ENCODE measurements at places on chromosomes 11 and 22.
A peak's percentile ranks its signal among the peaks of the same experiment; 100 is the strongest.

DNA sequence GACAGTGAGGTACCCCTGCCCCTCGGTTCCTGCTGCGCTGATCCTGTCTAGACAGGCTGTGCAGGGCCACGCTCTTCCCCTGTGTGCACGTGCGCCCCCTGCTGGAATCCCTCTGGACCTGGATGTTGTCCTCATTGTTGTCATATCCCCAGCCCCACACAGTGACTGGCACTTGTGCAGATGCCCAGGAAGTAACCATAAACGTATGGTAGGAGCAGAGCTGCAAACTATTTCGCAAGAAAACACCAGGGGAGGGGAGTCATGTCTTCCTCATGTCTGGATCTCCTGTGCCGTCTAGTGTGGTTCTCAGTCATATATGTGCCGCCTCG, 114.7 kb downstream of the CRYBB2 start:
- DNase-seq: peak; percentile 1

GRCh38 chr11:96211436-96211835, 131.6 kb downstream of the MAML2 start:
- DNase-seq: no peak

- DNase-seq: no peak
Observed at GRCh38 chr11:114774599-114775361, 96.5 kb downstream of the NXPE2 start.

- no peak for DNase-seq
Observed at GRCh38 chr11:66651016-66651415, 12.5 kb downstream of the RBM4 start.

- DNase-seq: no peak
Observed at GRCh38 chr11:101436511-101437142, 147.2 kb downstream of the TRPC6 start.

DNA sequence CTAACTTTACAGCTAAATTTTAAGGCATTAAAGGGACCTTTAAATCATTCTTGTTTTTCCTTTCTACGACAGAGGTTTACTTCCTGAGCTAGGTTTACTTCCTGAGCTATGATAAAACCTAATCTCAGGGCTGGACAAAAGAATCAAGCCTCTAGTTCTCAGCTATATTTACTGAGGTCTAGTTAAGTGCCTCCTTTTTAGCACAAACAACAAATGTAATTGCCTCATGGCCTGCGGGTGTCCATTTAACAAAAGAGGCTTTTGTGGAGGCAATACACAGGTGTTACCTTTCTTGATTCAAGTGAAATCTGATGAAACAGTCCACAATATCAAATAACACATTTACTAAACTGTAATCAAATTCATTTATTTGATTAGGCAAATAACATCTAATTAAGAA, 67.3 kb downstream of the IMMP1L start:
- no peak for DNase-seq

GRCh38 chr11:134333312-134333711, 1.5 kb downstream of the GLB1L2 start:
- DNase-seq: no peak

DNA sequence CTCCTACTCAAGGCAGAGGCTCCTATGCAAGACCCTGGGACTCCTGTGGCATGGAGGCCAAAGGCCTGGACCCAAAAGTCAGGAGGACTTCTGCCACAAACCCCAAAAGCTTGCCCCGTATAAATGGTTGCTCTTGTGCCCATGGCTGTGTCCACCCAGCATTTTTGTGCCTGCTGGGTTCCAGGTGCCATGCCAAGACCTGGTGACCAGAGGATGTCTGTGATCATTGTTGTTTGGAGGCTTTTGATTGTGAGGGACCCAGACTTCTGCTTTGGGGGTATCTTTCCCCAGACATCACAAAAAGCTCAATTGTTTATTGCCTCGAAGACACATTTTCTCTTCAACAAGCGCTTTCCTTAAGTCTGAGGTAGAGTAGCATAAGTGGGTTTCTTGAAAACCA, 35.1 kb downstream of the C22orf31 start:
- DNase-seq: no peak

- no peak for DNase-seq
Observed at GRCh38 chr11:26287067-26287518, 44.8 kb upstream of the ANO3 start.

DNA sequence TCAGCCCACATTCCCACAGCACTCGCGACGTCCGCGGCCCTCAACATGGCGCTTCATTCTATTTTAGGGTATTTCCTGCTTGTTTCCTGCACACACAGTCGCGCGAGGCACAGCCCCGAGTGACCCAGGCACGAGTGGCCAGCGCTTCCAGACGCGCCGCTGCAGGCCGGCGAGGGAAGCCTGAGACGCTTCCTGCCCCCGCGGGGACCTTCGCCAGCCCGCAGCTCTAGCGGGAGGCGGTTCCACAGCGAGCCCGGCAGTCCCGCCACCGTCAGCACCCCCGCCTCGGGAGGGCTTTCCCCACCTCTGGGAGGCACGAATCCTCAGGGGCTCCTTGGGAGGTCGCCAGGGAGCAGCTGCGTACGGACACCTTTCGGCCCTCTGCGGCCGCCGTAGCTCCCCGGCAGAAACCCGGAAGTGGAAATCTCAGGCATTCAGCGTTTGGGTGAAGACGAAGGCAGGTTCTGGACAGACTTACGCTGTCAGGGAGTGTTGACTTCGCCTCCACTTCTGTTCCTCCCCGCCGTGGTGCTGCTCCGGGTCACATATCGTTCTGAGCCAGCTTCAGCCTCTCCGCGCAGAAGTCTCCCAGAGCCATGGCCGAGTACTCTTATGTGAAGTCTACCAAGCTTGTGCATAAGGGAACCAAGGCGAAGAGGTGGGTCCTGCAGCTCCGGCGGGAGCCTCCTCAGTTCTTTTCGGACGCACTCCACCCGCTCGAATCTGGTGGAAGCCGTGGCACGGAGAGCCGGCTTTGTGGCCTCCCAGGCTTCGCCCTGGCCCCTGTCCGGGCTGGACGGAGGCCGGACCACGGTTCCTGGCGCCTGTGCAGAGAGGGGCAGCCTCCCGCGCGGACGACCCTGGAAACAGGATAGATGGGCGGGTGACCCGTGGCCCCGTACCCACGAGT, 2925.9 kb upstream of the OR11H1 start:
- DNase-seq: no peak

- DNase-seq: no peak
Observed at GRCh38 chr11:131895865-131896264, 525.5 kb downstream of the NTM start.

- no peak for DNase-seq
Observed at GRCh38 chr22:26033071-26033470, 136.2 kb upstream of the SEZ6L start.

GRCh38 chr22:38655519-38656255, 505 bp downstream of the FAM227A start:
- DNase-seq: no peak

DNA sequence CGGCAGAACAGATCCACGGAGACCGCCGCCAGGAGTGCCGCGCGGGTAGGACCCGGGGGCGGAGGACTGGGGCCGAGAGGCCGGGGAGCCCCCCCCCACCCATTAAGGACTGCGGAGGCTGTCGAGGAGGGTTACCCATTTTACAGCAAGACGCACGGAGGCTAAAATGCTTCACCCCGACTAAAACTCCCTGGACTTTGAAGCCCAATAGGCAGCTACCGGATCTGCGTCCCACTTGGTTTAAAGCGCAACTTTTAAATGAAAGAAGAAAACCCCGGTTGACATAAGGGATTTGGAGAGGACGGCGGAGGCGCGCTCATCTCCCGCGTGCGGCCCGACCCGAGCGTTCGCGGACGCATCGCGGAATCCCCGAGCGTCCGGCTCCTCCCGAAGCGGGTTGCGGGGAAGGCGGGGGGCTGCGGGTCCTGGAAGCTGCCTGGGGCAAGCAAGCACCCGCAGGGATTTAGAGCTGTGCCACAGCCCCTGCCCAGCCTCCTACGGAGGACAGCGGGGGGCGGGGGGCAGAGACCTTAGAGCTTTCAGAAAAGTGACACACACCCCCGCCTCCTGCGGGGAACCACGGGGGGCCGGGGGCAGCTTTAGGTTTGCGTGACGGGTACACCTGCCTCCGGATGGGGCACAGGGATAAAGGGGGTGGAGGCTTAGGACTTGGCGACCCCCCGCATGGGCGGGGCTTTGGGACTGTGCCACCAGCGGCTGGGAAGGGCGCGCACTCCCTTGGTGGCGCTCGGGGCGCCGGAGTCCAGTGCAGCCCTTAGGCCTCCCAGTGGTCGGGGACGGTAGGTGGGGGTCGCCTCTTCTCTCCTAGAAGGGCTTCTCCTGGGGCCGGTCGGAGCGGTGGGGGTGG, 760 bp upstream of the CELSR1 start:
- DNase-seq: no peak

GRCh38 chr11:77090373-77091111, 12.1 kb upstream of the OMP start:
- no peak for DNase-seq

DNA sequence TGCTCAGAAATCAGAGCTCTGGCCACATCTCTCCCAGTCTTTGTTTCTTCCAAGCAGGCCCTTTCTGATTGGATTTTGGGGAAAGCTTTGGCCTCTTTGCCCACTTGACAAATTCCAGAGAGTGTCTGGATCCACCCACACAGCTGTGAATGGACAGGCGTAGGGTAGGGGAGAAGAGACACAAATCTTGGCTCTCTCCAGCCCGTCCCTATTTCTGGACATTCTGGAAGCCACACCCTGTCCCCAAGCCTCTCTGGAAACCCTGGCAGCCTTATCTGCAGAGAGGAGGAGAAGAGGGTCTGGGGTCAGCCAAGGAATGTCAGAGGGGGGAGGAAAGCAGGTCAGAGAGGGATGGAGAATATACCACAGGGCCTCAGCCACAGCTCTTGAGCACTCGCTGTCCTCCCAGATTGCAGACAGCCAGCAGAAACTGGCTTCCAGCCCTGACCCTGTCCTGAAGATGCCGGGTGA, 59.5 kb upstream of the WNT11 start:
- DNase-seq: no peak

DNA sequence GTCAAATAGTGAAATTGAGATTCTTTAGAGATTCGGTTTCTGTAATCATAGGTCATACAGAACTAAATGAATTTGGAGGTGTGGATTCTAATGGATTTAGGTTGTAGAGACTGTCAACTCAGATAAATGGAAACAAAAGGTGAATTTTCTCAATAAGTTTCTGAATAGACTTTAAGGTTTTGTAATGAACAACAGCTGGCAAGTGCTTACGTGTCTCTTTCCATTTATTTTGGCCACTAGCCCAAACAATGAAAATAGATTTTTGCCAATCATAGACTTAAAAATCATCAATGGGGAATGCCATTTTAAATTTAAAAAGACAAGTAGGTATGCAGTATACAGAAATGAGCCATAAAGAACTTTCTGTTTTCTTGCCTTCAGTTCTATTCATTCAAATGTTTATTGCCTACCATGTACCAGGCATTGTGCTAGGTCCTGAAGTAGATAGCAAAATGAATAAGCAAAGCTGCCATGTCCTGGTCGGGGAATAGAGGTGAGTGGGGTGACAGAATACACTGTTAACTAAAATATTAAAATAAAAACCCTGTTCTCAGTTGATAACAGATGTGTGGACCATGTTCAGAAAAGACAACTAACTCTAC, 16.9 kb upstream of the TMEM135 start:
- DNase-seq: no peak

- DNase-seq: no peak
Observed at GRCh38 chr11:115707180-115707905, 203.1 kb upstream of the CADM1 start.

GRCh38 chr22:49963647-49964026, 3.1 kb downstream of the PIM3 start:
- no peak for DNase-seq

GRCh38 chr22:39364714-39365491, 15.1 kb downstream of the SYNGR1 start:
- DNase-seq: no peak

GRCh38 chr11:47001781-47002181, 65.2 kb downstream of the CSTPP1 start:
- no peak for DNase-seq

DNA sequence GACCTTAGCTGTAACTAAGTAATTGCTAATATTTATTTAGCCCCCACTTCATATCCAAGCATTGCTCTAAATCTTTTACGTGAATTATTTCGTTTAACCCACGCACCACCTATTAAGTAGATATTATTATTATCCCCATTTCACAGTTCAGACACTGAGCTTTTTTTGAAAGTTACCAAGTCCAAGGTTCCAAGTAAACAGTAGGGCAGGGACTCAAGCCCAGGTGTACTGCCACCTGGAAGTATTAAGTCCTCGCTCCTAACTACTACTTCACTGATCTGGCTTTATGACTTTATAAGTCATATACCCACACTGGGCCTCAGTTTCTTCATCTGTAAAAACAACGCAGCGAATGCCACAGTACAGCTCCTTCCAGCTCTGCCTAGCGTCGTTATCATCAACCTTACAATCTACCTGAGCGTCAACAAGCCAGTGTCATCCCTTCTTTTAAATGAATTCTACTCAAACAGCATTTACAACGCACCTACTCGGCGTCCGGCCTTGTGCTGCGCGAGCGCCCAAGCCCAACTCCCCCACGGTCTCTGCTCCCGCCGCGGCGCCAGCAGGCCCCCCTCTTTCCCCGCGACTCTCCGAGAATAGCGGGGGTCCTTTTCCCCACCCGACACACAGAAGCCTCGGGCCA, 624 bp downstream of the TMEM41B start:
- no peak for DNase-seq

Measured in stimulated activated CD4-positive, alpha-beta T cell treated with anti-CD3 and anti-CD28 coated beads, Interleukin-1b, Interleukin-23, amount 100 ng/mL, for 1 hour (primary cell).